Amniotic epithelial cell (primary cell): ENCODE measurements at places on chromosomes 5 and 9.

DNA sequence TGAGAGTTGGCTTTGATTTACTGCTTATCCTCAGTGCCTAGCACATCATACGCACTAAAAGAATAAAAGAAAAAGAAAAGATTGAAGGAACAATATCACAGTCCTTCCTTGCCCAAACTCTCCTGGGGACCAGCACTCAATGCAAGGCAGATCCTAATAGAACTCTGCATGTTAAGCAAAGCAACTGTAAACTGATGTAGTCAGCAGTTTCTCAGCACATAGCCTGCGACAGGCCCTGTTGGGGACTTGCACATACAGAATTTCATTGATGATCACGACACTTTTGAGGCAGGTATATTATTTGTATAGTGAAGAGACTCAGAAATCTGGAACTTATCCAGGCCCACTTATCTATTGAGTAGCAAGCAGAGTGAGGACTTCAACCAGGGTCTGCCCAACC, 15.4 kb downstream of the NIPAL4 start:
- DNase-seq, result no peak

DNA sequence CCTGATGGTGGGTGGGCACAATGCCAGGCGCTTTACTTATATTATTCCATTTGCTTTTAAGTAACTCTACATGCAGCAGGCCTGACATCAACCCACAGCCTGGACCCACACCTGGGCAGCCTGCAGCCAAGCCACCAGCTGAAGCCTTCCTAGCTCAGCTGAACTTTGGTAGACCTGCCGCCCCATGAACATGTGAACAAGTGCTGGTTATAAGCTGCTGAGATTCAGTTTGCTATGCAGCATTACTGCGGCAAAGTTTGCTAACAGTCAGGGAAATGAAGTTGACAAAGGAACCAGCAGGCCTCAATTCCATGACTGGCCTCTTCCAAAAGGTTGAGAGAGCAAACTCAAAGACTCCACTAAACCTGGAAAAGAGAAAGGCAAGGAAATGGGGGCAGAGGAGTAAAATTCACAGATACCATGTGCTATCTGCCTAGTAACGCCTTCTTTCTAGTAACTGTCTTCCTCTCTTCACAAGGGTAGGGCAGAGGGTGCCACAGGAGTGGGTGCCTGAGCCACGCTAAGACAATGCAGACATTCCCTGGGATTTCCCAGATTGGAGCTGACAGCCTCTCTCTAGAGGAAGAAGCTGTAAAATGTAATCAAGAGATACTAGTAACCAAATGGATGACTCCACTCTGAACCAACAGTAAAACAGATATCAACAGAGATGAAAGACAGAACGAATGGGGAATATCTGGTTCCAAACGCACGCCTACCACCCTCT, 2.9 kb downstream of the BOD1 start:
- DNase-seq, result no peak

GRCh38 chr5:17405976-17406375, 92.1 kb upstream of the TAF11L2 start:
- no peak for DNase-seq

GRCh38 chr5:161645264-161645663, 40.3 kb upstream of the GABRA6 start:
- no peak for DNase-seq

GRCh38 chr9:129981180-129981907, 61.6 kb downstream of the FNBP1 start:
- no peak for DNase-seq

DNA sequence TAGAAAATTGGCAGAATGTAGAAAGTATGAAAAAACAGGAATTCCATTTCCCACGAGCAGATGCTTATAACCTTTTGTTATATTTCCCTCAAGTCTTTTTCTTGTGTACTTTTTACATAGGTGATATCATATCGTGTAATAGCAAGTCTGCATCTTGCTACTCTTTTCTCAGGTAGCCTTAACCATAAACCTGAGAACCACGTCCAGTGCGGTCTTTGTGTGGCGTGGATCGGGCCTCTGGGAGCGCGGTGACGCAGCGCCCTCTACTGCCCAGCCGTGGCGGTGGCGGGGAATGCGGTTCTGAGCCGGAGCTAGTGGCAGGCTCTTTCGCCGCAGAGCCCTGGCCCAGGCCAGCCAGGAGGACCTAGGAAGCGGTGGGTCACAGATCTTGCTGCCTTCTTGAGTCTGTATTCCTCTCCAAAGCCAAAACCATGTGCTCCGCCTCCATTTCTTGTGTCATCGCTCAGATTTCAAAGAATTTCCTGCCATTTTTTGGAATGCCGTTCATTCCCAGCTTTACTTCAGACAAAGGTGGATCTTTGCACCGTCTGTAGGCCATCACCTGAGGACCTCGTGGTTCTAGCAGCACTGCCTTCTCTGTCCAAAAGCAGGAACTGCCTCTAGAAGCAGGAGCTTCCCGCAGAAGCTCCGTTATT, 71.9 kb downstream of the MVB12B start:
- DNase-seq, result peak; percentile 35

DNA sequence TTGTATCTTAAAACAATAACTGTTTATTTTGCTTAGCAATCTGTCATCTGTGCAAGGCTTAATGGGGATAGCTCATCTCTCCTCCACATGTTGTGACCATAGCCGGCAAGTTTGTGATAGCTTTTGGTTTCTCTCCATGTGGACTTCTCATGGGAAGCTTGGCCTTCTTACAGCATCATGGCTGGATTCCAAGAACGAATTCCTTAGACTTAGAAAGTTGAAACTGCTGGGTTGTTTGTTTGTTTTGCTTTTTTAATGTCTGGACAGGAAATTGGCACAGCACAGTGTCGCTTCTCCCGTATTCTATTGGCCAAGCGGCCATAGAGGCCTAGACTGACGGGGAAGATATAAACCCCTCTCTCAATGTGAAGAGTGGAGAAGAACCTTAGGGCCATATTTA, 61.0 kb upstream of the PRDM9 start:
- DNase-seq, result peak; percentile 7

DNA sequence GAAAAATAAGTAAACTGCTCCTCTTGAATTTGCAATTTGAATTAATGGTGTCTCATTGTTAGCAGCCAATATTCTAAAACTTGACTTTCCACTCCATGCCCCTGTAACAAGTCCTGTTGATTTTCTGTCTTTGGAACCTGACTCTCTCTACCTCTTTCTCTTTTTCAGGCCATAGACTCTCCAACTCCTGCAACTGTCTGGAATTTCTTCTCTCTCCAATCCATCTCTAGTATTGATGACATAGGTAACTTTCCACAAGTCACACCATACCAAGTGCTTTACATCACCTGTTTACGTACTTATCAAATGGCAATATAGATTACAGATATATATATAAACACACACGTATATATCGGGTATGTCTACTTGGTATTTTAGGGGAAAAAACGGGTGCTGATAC, 923 bp downstream of the C5orf34 start:
- DNase-seq, result no peak

DNA sequence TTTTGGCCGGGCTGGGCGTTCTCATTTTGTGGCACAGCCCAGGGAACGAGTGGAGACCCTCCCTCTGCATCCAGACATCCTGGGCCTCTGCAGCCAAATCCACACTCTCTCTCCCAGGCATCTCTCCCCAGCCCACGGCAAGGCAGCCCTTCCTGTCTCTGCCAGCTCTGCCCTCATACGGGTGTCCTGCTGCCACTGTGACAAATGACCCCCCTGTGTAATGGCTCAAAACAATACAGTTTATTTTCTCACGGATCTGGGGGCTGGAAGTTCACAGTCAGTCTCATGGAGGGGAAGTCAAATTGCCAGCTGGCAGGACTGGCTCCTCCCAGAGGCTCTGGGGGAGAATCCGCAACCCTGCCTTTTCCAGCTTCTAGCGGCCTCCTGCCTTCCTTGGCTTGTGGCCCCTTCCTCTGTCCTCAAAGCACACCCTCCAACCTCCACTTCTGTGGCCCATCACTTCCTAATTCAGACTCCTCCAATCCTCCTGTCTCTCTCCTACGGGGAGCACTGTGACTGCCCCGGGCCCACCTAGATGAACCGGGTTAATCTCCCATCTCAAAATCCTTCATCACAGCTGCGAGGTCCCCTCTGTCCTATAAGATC, 70.2 kb upstream of the COL5A1 start:
- no peak for DNase-seq

DNA sequence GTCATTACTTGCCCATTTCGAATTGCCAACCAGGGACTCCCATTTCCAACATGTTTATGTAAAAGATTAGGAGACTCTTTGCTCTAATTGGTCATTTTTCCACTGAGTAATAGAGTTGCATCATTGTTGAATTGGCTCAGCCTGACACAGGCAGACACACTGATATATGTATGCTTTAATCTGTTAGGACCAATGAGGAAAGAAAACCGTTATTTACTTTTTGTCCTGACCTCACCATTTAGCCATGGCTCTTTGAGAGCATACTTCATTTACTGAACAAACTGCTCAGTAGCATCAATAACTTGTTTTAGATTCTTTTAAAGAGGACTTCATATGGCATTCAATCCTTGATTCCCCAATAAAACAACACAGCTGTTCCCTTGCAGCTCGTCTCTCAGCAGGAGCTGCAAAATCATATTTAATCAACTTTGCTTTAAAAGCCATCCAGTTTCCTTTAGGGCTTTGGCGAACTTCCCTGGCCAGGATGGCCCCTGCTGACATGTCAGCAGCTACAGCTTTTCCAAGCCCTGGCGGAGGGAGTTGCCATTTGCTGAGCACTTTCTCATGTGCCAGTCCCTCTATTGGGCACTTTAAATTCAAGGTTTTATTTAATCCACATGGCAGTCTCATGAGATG, 251.5 kb upstream of the TNC start:
- DNase-seq, result peak; percentile 93

DNA sequence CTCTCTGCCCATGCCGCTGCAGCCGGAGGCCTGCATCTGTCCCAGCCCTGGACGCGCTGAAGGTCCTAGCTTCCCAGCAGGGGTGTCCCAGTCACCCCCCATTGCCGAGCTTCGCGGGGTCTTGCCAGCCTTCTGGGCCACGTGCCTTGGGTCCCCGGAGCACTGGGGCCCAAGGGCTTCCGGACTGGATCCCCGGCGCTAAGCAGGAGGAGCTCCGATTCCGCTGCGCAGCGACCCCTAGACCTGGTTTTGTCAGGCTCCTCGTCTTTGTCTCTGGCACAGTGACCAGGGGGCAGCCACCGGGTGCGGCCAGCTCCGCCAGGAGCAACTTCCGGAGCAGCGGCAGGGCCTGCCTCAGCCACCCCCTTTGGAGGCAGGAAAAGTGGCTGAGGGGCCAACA, 3.3 kb upstream of the IRX1 start:
- DNase-seq, result no peak

DNA sequence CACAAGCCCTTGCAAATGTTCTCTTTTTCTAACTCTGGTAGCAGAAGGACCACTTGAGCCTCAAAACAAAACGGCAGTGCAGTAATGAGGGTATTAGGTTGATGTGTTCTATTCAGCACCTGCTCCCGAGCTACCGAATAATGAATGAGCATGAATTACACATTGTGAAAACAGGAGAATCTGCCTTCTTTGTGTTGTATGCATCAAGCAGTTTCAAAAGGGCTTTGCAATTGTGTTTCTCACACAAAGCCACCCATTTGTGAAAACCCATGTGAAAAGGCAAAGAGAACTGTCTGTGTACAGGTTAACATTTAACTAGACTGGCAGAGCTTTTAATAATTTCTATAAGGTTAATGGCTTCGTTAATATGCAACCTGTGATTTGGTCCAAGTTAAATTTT, 97.8 kb downstream of the STK32A start:
- DNase-seq, result no peak

GRCh38 chr5:116363780-116364179, 210.8 kb downstream of the SEMA6A start:
- DNase-seq, result no peak

GRCh38 chr9:36995927-36996705, 38.0 kb downstream of the PAX5 start:
- peak; percentile 49 for DNase-seq

- no peak for DNase-seq
These were observed 65.7 kb upstream of the ANKH start for GRCh38 chr5:14937254-14937653.

DNA sequence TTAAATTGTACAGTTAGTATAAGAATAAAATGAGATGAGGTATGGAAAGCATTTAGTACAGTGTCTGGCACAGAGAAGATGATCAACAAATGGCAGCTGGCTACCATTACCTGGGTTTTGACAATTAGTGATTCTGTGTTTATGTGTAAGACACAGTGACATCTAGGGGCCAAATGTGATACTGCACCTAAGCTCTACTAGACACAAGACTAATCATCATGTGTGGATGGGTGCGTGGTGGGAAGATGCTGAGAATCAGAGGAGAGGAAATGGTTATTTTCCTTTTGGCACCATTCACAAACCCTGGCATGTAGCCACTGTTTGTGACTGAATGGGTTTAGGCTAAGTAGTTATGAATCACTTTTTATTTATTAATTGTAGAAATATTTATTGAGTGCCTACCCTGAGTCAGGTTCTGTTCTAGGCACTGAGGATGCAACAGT, 109.8 kb upstream of the TBC1D2 start:
- DNase-seq, result peak; percentile 38
